ENCODE measurements at places on chromosomes 3 and 15.

DNA sequence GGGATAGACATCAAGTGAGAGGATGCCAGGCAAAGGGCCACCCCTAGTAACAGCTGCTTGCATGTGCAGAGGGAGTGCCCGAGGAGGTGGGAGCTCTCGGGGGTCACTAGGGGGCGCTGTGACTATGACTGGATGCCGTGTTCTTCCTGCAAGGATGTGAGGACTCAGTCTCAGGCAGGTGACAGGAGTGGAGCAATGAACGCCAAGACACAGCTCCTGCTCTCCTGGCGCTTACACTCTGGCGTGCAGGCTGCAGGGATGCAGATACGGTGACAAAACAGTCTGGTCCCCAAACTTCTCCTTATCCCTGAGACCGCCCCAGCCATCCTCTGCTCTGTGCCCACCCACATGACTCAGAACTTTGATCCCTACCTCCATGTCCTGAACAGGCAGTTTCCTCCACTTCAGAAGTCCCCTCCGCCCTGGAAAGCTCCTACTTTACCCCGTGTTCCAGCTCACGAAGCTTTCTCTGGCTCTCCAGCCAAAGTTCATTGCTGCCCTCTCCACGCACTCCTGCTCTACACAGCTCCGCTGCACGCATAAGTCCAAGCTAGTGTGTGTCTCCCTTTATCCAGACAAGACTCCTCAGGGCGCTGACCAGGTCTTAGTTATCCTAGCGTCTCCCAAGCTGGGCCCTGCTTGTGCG, 14.7 kb downstream of the RHOV start:
- H3K27ac ChIP-seq = no peak overlapping the region
- no peaks in the 10 kb centered on the region for H3K27me3 ChIP-seq
- DNase-seq = peak; percentile 79

DNA sequence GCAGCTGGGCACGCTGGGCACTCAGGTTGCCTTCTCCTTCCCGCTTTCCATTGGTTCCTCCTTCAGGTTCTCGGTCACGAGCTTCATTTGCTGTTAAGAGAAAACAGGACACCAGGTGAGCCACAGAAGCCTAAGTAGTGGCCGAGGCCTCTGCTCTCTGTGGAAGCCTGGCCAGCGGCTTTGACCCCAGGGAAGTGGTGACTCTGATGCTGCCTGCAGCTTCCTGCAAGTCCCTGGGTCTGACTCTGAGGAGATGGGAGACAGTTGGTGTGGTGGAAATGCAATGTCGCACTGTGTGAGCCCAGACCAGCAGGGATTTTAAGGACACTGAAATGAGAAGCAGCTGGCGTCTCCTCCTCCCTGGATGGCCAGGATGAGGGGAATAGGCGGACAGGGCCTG, 80.5 kb downstream of the SNRK start:
- no peak overlapping the region for H3K4me3 ChIP-seq
- H3K4me1 ChIP-seq = no peaks in the 10 kb centered on the region
- no peaks in the 10 kb centered on the region for H3K36me3 ChIP-seq
- DNase-seq = no peak
- no peaks in the 10 kb centered on the region for H3K27me3 ChIP-seq

DNA sequence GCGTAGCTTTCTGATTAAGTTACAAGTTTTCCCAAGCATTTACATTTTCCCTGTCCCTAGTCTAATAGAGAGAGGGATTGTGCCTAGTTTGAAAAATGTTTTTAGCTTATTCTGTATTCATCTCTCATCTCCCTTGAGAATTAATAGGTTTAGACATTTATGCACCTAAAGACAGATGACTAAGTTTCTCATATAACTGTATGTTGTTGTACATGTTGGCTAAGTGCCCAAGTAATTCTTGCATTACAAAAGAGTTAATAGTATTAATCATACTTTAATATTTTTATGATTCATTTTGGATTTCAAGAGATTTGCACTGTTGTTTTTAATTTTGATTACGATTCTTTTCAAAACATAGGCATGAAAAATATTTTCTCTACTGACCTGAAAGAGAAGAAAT, 109.0 kb upstream of the TBL1XR1 start:
- no peaks in the 10 kb centered on the region for H3K27me3 ChIP-seq
- H3K4me1 ChIP-seq = no peaks in the 10 kb centered on the region
- no peaks in the 10 kb centered on the region for H3K36me3 ChIP-seq
- H3K4me3 ChIP-seq = no peak overlapping the region
- no peak overlapping the region for H3K27ac ChIP-seq
- no peak for DNase-seq

- no peaks in the 10 kb centered on the region for H3K4me1 ChIP-seq
- H3K27me3 ChIP-seq = no peaks in the 10 kb centered on the region
- H3K27ac ChIP-seq = no peak overlapping the region
- H3K4me3 ChIP-seq = no peak overlapping the region
- no peak for DNase-seq
- H3K36me3 ChIP-seq = no peaks in the 10 kb centered on the region
Measured at GRCh38 chr3:62125380-62125779, 248.0 kb downstream of the FEZF2 start.

DNA sequence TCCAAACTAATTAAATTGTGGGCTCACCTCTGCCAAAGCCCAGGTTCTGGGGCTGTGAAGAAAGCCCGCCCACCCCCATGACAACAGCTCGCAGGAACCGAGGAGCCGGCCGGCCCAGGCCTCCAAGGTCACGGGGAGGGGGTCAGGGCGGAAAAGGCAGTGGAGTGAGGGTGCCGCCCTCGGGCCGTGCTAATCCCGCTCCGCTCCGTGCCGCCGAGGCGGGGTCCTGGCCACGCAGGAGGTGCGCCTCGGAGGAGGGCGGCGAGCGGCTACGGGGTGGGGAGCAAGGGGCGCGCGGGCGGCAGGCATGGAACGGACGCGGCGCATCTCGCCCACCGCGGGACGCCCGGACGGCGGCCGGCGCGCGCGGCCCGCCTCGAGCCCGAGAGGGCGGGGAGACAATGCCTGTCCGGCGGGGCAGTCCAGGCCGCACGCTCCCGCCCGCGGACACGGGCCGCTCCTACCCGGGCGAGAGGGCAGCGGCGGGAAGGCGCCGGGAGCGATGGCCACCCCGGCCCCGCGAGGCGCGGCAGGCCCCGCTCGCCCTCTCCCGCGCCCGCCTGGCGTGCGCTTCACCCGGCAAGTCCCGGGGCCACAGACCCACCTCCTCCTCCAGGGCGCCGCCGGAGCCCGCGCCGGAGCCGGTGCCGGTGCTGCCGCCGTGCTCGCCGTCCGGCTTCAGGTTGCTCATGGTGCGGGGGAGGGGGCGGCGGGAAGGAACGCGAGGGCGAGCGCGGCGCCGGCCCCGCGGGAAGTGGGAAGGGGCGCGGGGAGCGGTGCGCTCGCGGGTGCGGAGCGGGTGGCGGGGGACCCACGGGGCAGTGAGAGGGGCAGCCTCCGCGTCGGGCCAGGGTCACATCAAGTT, 528 bp downstream of the RBPMS2 start:
- no peaks in the 10 kb centered on the region for H3K27me3 ChIP-seq
- peak overlapping the region; percentile 97 for H3K4me3 ChIP-seq
- no peak for DNase-seq
- no peak overlapping the region for H3K27ac ChIP-seq
- peaks cover 6% of the 10 kb centered on the region for H3K4me1 ChIP-seq

DNA sequence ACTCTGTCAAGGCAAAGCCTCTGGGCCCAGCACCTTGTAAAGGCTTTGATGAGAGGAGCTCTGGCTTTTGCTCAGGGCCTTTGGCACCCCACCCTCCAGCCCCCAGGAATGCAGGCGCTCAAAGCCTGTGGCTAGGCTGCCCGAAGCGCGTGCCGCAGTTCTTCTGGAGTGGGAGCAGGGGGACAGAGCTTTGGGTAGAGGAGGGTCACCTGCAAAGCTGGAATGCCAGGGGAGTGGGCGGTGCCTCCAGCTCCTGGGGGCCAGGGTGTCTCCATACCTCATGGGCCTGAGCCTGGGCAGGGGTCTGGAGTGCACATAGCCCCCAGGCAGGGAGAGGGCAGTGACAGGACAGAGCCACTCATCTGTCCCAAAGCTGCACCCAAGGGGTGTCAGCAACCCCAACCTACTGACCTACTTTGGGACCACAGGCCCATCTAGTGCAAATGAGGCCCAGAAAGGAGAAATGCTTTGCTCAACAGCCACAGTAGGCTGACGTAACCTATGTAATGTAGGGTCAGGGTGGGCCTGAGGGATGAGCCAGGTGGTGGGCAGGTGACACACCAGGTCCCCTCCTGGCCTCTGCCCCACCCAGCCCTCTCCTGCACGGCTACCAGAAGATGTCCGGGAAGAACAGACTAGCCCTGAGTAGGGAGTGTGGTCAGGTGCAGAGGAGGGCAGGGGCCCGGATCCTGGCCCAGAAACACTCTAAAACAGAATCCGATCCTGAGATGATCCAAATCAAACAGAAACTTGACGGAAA, 2.2 kb upstream of the CALML4 start:
- no peak overlapping the region for H3K27ac ChIP-seq
- no peak for DNase-seq
- H3K4me1 ChIP-seq = no peaks in the 10 kb centered on the region
- no peaks in the 10 kb centered on the region for H3K27me3 ChIP-seq
